ENCODE measurements at places on chromosomes 6 and 20. TPM values are rescaled to one million over a fixed set of nuclear protein-coding genes. Genes with fewer than 3 reads are reported as not detected.

- H3K36me3 ChIP-seq: no peaks in the 10 kb centered on the region
- no peak overlapping the region for H3K27ac ChIP-seq
- no peak for DNase-seq
- H3K27me3 ChIP-seq: no peaks in the 10 kb centered on the region
- H3K4me3 ChIP-seq: no peak overlapping the region
Observed at GRCh38 chr6:149782337-149782736, 32.8 kb downstream of the PCMT1 start.

The RNF39 gene
- 0.27 TPM for total RNA-seq

DNA sequence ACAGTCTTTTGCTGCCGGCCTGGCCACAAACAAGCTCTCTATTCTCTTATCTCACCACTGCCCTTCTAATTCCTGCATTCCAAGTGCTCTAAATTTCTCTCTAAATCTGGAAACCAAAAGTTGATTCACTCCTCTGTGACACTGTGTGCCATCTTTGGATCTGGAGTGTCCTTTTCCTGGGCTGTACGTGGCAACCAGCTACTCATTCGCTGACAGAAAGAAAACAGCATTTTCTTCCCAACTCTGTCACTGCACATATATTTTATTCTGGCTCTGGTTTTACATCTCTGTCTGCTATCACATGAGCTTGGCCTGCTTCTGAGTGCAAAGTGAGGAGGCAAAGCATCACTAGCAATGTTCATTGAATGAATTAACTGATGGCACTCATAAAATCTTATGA, 397.2 kb upstream of the MAP3K7 start:
- no peaks in the 10 kb centered on the region for H3K27me3 ChIP-seq
- no peak overlapping the region for H3K4me3 ChIP-seq
- no peak for DNase-seq
- no peak overlapping the region for H3K27ac ChIP-seq
- H3K4me1 ChIP-seq: no peaks in the 10 kb centered on the region

The CDH4 gene
- not detected for total RNA-seq

- H3K4me3 ChIP-seq: no peak overlapping the region
- no peaks in the 10 kb centered on the region for H3K36me3 ChIP-seq
- DNase-seq: no peak
- H3K27me3 ChIP-seq: peaks cover 13% of the 10 kb centered on the region
- no peak overlapping the region for H3K27ac ChIP-seq
- no peaks in the 10 kb centered on the region for H3K4me1 ChIP-seq
Observed at GRCh38 chr20:2738331-2739041, 45.9 kb downstream of the EBF4 start.

GRCh38 chr20:16803965-16804792, 56.0 kb downstream of the OTOR start:
- no peaks in the 10 kb centered on the region for H3K4me1 ChIP-seq
- DNase-seq: peak; percentile 38
- no peak overlapping the region for H3K27ac ChIP-seq
- peaks cover 35% of the 10 kb centered on the region for H3K27me3 ChIP-seq
- H3K4me3 ChIP-seq: no peak overlapping the region

DNA sequence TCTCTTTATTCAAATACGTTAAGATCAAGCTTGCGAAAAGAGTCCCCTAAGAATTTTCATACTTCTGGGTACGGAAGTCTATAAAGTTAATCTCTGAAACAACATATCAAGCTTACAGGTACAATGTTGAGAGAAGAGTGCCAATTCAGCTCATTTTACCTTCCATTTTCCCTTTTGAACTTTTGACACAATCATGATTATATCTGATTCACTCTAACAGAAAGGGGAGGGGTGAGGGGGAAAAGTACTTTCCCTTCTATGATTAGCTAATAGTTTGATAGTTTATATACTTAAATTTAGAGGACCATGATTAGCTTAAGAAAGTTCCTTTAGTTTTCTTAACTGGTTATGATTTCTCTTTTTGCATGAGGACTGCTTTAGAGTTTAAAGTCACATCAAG, 33.5 kb downstream of the SNX3 start:
- DNase-seq: no peak
- no peaks in the 10 kb centered on the region for H3K4me1 ChIP-seq
- H3K4me3 ChIP-seq: no peak overlapping the region
- H3K27ac ChIP-seq: no peak overlapping the region
- H3K27me3 ChIP-seq: no peaks in the 10 kb centered on the region

GRCh38 chr6:159620947-159621346, 72.1 kb downstream of the SOD2 start:
- no peak overlapping the region for H3K27ac ChIP-seq
- H3K4me3 ChIP-seq: no peak overlapping the region
- no peaks in the 10 kb centered on the region for H3K27me3 ChIP-seq
- H3K4me1 ChIP-seq: no peaks in the 10 kb centered on the region
- DNase-seq: no peak

GRCh38 chr6:131754715-131755567, 44.1 kb upstream of the CTAGE9 start:
- H3K27me3 ChIP-seq: no peaks in the 10 kb centered on the region
- H3K36me3 ChIP-seq: no peaks in the 10 kb centered on the region
- H3K27ac ChIP-seq: no peak overlapping the region
- H3K4me3 ChIP-seq: no peak overlapping the region
- no peaks in the 10 kb centered on the region for H3K4me1 ChIP-seq
- DNase-seq: no peak

DNA sequence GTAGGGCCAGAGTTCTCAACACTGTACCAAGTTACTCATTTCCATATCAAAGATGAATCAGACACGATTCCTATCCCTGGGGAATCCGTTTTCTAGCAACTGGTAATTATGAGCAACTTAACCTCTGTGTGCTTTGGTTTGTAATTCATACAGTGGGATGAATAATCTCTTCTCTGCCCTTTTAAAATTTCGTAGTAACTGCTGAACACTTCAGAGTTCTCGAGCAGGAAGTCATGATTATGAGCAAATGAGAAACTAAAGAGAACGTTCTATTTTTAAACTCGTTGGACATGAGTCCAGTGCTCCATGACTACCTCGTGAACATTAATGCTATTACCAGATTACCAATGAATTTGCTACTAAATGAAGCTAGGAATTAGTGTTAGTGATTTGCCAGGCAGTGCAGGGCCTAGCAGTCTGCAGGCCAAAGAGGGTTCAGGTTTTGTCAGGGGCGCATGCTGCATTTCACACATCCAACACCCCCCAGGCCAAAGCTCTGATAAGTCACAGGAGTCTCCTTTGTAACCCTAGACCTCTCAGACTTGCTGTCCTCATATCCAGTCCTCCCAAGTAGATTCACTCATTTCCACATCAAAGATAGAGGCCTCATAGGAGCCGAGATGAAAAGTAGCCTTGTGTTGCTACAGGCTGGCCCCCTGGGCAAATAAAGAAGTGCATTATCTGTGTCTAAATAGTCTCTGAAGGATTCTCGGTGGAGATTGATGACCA, 45.8 kb upstream of the VSTM2L start:
- H3K27ac ChIP-seq: no peak overlapping the region
- H3K36me3 ChIP-seq: peaks cover 7% of the 10 kb centered on the region
- H3K4me1 ChIP-seq: no peaks in the 10 kb centered on the region
- DNase-seq: no peak
- no peak overlapping the region for H3K4me3 ChIP-seq

The IL17F gene
- not detected for total RNA-seq

Measured in transverse colon (tissue), 4 donors.